ENCODE measurements at places on chromosomes 2 and 18.

- DNase-seq: no peak
Observed at GRCh38 chr18:60826346-60826745, 453.8 kb upstream of the MC4R start.

DNA sequence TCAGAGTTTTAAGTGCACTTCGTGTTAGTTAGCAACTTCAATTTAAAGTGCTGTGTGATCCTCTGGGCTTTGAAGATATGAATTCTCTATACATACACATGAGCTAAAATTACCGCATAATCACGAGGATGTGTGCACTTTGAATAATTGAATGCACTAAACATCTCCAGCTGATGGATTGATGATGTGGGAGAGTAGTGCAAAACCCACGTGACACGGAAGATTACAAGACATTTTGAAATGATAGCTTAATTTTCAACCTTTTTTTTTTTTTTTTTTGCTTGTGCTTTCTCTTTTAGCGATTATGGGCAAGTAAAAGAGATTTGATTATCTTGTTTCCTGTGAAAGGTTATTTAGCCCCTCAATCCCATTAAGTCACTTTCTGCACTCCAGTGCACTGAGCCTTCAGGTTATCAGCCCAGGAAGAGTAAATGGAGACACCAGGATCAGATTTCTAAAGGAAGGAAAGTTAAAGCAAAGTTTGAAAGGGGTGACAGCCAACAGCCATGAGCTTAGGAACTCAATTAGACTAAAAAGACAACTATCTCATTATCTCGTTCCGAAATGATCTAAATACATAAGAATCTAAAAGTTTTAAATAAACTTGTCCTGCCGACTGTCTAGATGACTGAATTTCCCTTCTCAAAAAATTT is 81.6 kb downstream of the CDK15 start:
- DNase-seq: no peak

GRCh38 chr2:115650827-115651226 is 1208.4 kb downstream of the DPP10 start:
- DNase-seq: no peak

- no peak for DNase-seq
Observed at GRCh38 chr2:23828256-23828980, 98.5 kb downstream of the ATAD2B start.

- no peak for DNase-seq
Observed at GRCh38 chr2:232603283-232603682, 30.1 kb upstream of the EFHD1 start.

DNA sequence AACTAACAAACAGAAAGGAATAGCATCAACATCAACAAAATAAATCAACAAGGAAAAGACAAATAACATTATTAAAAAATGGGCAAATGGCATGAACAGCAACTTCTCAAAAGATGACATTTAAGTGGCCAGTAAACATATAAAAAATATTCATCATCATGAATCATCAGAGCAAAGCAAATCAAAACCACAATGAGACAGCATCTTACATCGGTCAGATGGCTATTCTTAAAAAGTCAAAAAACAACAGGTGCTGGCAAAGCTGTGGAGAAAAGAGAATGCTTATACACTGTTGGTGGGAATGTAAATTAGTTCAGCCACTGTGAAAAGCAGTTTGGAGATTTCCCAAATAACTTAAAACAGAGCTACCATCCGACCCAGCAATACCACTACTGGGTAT is 327.1 kb downstream of the CMPK2 start:
- no peak for DNase-seq

GRCh38 chr18:50405582-50406271 is 30.9 kb downstream of the SKA1 start:
- DNase-seq: no peak

- DNase-seq: peak; percentile 76
Observed at GRCh38 chr2:47309952-47310800, 92.8 kb upstream of the MSH2 start.

DNA sequence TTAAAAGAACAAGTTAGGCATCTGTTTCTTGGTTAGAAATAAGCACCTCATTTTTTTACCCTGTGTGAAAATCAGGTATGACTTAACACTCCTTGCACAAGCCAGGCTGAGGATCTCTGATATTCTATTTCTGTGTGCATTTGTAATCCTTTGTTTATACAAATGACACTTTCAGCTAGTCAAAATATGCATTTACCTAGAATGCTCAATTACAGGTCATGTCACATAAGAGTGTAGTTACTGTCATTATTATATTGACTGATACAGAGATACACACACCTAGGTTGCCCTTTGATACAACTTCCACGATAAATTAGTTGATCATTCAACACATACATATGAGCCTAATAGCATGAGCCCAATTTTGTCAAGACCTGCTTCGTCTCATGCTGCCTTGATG is 144.3 kb downstream of the CHST9 start:
- no peak for DNase-seq

GRCh38 chr2:241168366-241168765 is 18.1 kb downstream of the PPP1R7 start:
- no peak for DNase-seq

DNA sequence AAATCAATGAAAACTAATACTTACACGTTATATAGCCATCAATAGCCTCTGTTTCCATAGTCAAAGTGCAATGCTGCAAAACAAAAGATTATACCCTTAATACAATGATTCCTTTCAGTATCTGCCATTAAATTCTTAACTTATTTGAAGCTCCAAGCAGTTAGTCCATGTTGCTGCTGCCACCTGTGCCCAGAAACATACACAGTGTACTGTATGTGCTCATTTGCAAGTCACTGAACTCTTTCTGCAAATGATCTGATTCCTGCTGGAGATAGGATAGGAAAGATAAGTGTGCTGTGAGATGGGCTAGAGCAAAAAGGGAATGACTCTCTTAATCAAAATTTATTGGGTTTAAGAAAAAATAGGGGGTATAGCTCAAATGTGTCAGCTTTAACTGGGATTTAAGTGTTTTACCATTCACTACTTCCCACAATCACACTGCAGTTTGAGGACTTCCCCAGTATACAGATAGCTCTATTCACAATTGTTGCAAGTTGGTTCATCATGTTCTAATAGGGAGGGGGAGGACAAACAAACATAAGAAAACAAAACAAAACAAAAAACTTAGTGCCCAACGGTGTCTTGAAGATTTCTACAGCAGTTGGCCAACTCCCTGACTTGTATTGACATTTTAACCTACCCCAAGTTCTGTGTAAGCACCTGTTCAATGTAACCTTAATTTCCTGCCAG is 2.7 kb downstream of the IKZF2 start:
- no peak for DNase-seq

DNA sequence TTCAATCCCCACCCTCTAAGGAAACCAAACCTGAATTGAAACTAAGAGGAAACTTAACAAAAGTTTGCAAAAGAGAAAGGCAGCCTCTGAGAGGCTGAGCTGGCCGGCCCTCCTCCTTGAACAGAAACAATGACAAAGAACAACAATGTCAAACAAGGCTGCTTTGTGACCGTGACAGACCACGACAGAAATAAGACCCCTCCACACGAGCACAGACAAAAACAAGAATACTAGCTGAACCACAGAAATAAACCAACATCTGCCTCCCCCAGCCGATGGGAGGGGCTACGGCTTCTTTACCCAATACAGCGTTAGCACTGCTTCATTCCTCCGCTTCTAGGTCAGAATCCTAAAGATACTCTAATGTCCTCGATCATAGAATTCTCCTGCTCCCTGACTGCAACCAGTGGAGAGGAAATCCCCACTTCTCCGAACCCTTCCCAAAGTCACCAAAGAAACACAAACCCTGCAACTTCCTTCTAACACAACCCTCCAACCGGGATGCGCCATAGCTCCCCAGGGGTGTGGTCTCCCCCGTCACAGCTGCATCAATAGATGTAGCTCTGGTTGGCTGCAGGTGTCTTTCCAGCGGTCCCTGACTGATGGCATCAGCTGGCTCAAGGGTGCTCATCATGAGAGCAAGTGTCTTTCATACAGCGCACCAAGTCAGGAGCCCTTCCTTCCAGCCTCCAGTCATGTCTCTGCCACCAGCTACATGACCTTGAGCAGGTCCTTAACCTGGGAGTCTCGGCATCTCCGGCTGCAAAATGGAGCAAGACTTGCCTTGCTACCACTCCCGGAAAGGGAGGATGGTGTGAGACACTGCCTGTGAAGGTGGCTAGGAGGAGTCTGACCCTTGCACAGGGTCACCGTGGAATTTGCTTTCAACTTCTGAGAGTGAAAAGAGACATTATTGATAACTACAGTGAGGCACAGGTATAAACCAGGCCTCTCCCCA is 198.6 kb downstream of the HAUS1 start:
- DNase-seq: no peak

DNA sequence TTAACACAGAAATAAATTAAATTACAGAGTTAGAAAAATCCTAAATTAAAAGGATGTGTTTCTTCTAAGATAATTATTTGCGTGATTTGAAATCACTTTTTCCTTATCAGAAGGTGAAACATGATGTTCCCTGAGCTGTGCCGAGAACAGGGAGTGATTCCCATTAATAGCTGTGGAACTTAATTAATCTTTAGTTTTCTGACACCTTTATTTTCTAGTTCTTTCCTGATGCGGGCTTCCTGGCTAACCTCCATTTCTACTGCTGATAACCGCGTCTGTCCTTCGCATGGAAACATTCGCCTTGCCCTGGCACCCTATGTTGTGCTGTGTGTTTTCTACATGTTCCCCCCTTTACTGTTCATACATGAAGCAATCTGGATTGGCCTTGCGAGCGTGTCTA is 172.9 kb downstream of the FAM210A start:
- no peak for DNase-seq

GRCh38 chr2:169694113-169694893 is at the start of the genes CFAP210 and PHOSPHO2:
Gene CFAP210 (minus strand): TSS chr2:169694405. CDS start chr2:169694327, 78 bp downstream.
Gene PHOSPHO2 (plus strand): TSS chr2:169694469. CDS start chr2:169700972, 6,503 bp downstream.
- DNase-seq: peak; percentile 69

- DNase-seq: no peak
Observed at GRCh38 chr2:121388371-121388770, 103.4 kb upstream of the TFCP2L1 start.

DNA sequence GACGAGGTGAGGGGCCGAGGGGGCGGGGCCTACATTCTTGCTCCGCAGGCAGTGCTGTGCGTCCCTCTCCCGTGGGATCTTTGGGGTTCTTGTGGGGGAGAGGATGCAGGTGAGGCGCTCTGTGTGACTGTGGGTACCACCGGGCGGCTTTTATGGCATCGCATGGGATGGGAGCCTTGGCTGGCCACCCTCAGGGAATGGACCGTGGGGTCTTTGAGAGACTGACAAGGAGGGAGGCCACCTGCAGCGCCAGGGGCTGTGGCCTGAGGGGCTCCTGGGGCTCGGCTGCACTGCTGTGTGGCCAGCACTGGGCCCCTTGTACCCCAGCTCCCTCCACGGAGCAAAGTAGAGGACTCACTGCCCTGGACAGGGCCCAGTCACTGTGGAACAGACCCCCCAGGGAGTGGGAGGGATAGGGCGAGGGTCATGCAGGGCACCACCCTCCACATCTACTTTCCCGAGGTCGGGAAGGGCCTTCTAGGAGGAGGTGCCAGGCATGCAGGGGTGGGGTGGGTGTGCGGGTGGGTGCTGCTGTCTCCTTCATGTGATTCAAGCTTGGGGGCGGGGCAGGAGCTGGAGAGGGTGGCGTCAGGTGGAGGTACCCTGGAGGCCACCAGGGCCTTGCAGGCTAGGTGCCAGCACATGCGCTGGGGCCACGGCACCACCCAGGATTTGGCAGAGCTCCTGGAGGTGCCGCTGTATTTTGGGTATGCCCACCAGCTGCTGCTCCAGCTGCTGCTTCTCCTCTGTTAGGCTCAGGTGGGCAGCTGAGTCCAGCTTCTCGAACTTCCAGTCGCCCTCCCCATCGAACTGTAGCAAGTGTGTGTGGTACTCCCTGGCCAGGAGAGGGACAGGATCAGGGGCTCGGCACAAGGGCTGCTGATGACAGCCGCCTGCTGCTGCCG is 1072.4 kb downstream of the RPIA start:
- no peak for DNase-seq

DNA sequence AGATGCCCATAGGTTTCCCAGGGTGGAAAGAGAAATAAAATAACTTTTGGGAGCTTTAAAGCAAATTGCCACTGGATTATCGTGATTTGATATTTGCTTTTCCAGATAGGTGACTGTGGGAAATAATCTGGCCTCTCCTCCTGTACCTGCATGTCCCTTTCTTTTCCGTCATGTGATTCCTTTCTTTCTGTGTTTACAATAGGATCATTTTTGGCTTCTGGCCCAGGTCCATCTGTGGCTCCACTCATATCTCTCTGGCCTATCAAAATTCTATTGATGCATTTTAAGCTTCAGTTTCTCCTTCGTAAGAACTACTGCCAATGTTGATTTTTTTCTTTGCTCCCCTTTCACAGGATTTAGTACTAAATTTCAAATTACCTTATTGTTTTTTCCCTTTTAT is 153.6 kb downstream of the CCDC85A start:
- no peak for DNase-seq

DNA sequence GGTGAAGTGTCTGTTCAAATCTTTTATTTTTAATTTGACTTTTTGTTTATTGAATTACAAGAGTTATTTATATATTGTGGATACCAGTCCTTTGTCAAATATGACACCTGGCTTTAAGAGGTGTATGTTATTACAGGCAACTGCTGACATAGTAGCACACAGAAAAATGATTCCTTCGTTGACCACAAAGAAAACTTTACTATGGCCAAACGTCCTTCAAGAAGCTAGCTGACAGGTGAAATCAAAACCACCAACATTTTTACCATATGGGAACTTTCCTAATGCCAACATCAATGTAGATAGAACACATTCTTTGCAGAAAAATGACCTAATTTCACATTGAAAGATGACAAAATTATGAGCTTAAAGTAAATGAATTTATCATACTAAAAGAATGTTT is 6.4 kb upstream of the SRBD1 start:
- DNase-seq: no peak

DNA sequence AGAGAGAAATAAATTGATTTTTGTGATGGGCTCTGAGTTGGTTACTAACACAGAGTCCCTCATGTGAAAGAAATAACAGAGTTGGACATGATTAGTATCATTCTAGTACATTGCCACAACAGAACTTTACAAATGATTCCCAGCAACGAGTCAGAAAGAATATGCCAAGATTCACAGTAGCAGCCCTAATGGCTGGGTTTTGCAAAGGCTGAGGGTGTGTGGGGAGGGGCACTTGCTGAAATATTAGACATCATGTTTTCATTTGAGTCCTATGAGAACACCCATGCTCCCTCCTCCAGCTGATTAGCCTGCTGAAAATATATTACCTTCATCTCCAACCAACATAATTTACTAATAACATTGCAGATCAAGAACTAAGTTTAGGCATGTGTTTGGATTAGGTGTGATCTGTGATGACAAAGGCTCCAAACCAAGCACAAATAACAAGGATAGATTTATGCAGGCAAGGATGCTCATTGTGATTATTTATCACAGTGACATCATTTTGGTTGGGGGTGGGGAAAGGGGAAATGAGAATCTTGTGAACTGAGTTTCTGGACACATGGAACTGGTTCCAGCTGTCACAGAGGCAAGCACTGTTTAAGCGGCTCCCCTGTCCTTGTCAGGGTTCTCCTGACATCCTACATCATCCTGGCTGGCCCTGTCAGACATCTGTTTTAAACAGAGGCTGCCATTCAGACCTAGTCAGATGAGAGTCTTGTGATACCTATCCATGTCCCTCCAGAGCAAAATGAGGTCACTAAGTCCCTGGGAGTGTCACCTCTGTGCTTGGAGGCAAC is 205.8 kb upstream of the NCKAP5 start:
- peak; percentile 58 for DNase-seq

GRCh38 chr2:241750076-241750840 is 15.8 kb downstream of the D2HGDH start:
- DNase-seq: no peak
